WERI-Rb-1 (cell line): ENCODE measurements at places on chromosomes 16 and 17.

DNA sequence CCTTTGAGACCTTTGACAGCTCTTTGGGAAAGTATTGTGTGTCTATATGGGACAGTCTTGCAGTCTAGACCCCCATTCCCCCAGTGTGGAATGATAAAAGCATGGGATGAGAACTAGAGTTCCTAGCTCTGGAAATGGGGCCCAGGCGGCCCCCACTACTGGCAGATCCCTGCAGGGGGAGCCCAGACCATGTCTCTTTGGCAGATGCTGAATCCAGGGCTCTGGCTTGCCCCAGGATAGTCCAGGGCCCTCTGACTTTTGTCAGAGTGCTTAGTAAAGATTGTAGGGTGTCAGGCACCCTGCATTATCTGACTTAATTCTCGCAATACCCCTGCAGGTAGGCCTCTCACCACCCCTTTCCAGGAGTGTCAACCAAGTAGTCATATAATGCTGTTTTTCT lies 8.3 kb downstream of the ALKBH5 start:
- DNase-seq, result no peak

DNA sequence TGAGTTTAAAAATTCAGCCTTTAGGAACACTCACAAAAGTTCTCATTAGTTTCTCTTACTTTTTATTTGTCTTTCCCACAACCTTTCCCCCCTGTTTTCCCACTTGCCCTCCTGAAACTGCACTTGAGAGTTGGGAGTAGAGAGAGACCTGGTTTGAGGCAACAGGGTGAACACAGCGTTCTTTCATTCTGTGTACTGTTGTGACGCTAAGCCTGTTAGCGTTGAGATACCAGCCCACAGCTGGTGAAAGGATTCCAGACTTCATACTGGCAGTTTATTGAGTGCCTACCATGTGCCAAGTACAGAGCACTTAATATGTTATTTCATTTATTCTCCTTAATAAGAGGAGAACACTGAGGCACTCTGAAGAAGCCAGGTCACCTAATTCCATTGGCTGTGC lies 10.3 kb downstream of the TNRC6C start:
- DNase-seq, result no peak

GRCh38 chr17:52181782-52182181 lies 23.3 kb upstream of the CA10 start:
- no peak for DNase-seq

DNA sequence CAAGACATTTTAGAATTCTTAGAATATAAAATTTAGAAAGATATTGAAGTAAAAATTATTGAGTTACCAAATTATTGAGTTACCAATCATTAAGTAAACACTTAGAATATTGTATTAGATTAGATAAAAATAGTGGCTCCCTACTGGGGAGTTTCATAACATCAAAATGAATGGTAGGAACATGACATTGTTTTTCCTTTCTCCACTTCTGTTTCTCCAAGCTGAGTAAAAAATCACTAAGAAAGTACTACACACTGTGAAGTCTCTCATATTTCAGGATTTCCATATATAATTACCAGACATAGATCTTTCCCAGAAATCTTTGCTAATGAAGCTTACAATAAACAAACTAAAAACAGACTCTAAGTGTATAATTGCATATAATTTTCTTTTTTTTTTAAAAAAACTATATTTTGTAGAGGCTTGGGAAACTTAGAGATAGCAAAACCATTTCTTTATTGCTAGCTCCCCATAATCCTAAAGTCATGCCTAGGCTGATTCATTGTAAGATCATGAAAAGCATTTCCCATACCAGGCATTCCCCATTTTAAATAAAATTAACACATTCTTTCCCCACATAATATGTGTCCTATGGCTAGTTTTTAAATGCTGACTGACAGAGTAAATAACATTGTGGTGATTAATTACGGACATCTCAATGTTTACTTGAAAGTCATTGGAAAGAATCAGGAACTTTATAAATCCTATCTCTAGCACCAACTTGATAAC lies 1408.7 kb upstream of the GOT2 start:
- no peak for DNase-seq

DNA sequence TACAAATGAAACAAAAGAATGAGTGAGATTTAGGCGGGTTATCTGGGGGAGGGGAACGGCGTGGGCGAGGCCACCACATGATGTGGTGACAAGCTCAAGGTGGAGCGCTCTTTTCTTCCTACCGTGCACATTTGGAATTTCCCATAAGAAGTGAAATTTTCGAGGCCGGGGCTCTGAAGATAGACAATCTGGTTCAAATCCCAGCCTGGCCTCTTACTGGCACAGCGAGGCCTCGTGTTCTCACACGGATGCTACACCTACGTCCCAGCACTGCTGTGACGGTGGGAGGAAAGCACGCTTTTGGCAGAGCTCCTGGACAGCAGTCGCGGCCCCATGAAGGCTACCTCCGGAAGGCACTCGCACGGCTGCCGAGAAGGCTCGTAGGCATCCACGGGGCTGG lies 25.2 kb downstream of the ZDHHC7 start:
- no peak for DNase-seq

GRCh38 chr16:66603537-66604375 lies 748 bp upstream of the CMTM3 start:
- peak; percentile 74 for DNase-seq

DNA sequence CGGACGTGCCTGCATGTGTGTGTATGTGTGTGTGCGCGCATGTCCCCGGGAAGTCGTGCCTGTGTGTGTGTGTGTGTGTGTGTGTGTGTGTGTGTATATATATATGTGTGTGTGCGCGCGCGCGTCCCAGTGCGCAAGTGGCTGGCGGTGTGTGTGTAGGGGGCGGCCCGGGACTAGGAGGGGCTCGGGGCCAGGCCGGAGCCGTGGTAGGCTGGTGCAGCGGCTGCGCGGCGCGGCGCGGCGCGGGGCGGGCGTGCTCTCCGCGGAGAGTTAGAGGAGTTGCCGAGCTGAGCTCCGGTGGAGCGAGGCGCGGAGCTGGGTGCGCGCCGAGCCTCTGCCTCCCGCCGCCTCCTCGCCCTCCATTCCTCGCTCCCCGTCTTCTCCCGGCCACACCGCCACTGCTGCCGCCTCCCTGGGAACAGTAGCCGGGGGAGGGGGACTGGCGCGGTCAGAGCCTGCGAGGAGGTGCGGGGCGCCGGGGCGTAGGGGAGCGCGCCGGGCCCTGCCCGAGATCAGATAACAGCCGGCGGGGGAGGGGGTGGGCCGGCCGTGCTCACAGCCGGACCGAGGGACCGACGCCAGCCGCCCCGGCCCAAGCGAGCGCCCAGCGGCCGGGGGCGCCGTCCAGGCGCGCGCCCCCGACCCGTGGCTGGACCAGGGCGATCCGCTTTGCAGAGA lies at the start of gene KCNJ12:
Gene KCNJ12 (plus strand): TSS at position 277 of the 678 bp plus-strand sequence. CDS start 38,986 bp downstream, outside the sequence.
- DNase-seq, result no peak

- DNase-seq, result peak; percentile 84
Observed at GRCh38 chr17:57782647-57783337, 37.7 kb upstream of the CCDC182 start.

DNA sequence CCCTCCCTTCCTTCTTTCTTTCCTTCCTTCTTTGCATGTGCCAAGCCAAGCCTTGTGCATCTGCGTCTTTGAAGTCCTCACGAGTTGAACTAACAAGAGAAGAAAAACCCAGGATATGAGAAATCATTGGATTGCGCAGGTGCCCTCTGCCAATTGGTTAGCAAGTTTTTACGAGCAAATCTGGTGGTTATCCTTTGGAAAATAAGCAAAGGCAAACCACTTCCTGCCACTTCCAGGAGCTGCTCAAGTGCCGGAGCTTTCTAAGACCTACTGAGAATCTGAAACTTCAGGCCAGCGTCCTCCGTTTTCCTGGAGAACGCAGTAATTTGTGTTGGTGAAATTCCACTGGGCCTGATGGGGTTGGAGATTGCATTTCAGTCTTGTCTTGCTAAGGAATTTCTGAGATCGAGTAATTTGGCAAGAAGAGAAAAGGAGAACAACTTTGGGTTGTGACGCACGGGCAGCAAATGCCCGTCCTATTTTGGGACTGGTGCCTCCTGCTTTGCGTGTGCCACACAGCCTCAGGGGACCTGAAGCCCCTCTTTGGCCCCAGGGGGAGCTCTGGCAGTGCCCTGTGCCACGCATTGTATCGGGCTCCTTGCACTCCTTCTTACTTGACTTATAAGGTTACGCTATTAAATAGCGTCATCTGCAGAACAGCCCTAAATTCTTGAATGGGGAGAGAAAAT lies 56.4 kb downstream of the CMIP start:
- no peak for DNase-seq

GRCh38 chr16:2598133-2598641 lies 60.4 kb downstream of the PDPK1 start:
- no peak for DNase-seq
